ENCODE measurements at places on chromosomes 3 and 15. TPM values are rescaled to one million over a fixed set of nuclear protein-coding genes. Genes with fewer than 3 reads are reported as not detected.

The CPN2 gene
- polyA plus RNA-seq = not detected

The ALDH1A3 gene
- polyA plus RNA-seq = 218 TPM

The BAHD1 gene
- 6.9 TPM for polyA plus RNA-seq

The FBXW12 gene
- not detected for polyA plus RNA-seq

The HCLS1 gene
- polyA plus RNA-seq = 0.42 TPM

The CHRNA7 gene
- 0.93 TPM for polyA plus RNA-seq

The CX3CR1 gene
- 0.05 TPM for polyA plus RNA-seq

The RGMA gene
- 0.18 TPM for polyA plus RNA-seq

The DOCK3 gene
- polyA plus RNA-seq = 0.28 TPM

The RHCG gene
- 8.9 TPM for polyA plus RNA-seq

The CCDC54 gene
- not detected for polyA plus RNA-seq

The KBTBD13 gene
- not detected for polyA plus RNA-seq

The LMAN1L gene
- polyA plus RNA-seq = not detected

The CCR8 gene
- not detected for polyA plus RNA-seq

The ACAN gene
- not detected for polyA plus RNA-seq

GRCh38 chr15:86355361-86355760 is 275.7 kb downstream of the AGBL1 start:
- DNase-seq = no peak

DNA sequence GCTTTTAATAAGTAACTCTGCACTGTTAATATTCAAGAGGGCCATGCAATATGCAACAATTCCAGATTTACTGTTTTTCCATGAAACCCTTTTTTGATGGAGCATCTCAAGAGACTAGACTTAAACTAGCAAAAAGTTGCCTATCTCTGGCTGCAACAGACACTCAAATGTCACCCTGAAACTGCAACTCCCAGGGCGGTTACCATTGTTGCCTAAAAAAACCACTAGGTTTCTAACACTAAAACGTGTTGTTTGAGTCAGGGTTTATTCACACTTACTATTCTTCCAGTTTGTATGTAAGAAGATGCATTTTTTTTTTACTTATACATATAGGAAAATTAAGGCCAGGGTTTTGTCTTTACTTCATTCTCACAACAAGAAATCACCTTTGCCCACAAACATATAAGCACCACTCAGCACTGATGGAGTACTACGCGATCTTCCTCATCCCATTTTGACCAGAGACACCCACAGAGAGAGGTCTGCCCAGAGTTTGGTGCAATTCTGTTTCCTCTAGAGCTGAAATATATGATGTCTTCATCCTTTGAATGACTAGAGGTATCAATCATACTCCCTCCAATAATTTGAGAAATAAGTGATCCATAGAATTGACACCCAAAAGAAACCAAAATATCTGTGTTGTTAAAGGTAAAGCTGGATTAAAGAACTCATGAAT is 124.0 kb upstream of the SNTN start:
- no peak for DNase-seq

GRCh38 chr3:119582178-119582577 is 2.9 kb downstream of the ADPRH start:
- peak; percentile 7 for DNase-seq

- DNase-seq = no peak
Measured at GRCh38 chr3:139935866-139936817, 1.2 kb downstream of the CLSTN2 start.

GRCh38 chr3:108085810-108086350 is 5.0 kb downstream of the CD47 start:
- DNase-seq = no peak

GRCh38 chr15:53611145-53611920 is 148.1 kb downstream of the WDR72 start:
- DNase-seq = no peak

GRCh38 chr15:75843678-75844581 is 683 bp downstream of the UBE2Q2 start:
- no peak for DNase-seq

DNA sequence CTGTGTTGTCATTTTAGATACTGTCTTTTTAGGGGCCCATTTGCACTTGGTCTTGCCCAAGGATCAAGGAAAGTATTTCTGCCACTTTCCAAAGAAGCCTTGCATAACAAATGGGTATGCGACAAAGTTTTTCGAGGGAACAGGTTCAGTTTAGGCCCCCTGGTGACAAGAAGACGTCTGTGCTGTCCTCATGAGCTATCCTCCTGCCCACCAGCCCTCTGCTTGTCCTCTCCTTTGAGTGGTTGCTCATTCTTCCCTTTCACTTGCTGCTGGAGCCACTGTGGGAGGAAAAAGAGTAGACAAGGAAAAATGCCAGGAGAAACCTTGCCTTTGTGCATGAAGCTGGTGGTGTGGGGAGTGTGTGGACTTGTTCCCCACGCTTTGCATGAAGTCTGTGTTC is 171.9 kb downstream of the CACNA2D3 start:
- DNase-seq = no peak

GRCh38 chr3:119042162-119042561 is 7.5 kb upstream of the IGSF11 start:
- DNase-seq = no peak

DNA sequence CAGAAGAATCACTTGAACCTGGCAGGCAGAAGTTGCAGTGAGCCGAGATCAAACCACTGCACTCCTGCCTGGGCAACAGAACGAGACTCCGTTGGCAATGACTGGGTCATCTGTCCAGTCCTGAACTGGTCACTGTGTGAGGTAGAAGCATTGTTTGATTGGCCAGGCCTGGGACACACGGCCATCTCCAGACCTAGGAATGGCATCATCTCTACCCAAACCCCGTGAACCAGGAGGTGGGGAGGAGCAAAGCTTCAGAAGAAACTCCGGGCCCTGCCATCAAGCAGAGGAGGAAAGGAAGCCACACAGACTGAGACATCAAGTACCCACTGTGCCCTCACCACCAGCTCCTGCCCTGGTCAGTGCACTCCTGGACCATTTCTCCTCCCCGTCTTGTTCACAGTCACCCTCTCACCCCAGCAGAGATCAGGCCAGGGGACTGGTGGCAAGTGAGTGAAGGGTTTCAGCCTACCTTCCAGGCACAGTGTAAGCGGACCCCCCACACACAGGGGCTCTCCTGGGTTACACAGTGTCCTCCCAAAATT is 31.6 kb downstream of the GOLGA6L2 start:
- no peak for DNase-seq

DNA sequence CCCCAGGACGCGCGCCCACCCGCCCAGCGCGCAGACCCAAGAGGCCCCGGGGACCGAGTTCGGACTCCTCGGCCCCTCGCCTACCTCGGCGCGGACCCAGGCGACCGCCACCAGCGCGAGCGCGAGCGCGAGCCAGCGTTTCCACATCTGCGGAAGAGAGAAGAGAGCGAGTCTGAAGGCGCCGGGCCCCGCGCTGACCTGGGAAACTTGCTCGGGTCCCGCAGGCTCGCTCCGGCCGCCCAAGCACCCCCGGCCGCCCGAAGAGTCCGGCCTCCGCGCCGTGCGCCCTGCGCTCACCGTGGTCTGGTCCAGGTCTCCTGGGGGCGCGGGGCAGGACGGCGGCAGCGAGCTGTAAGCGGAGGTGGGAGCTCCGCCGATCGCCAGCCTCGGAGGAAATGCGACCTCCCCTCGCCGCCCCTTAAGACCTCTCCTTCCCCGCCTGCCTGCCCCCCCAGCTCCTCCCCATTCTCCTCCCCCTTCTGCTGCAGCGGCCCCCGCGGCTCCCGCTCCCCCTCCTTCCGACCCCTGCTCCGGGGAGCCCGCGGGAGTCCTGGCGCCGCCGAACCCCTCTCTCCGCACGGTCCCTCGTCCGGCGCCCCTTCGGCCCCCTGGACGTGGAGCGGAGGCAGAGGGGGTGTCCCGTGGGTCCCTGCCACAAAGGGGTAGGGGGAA is at the start of gene FSTL1:
Gene FSTL1, minus strand, starts transcription at position 393 of the 672 bp plus-strand sequence. Its CDS starts 246 bp downstream, at position 147.
- DNase-seq = no peak

GRCh38 chr15:44532689-44533088 is 4.3 kb upstream of the EIF3J start:
- DNase-seq = no peak

DNA sequence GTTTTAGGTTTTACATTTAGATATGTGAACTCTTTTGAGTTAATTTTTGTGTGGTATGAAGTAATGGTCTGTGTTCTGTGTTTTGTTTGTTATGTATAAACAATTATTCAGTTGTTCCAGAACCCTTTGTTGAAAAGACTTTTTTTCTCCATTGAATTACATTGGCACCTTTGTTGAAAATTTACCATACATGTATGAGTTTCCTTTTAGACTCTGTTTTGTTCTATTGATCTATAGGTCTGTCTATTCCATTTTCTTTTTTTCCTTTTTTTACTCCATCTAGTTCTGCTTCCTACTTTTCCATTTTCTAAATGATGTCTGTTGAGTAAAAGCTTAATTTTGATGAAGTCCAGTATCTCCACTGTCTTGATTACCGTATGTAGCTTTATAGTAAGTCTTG is 31.4 kb downstream of the ARIH2 start:
- no peak for DNase-seq

- DNase-seq = no peak
Measured at GRCh38 chr15:29131840-29132420, 137.7 kb downstream of the NSMCE3 start.

- no peak for DNase-seq
Measured at GRCh38 chr15:83380059-83380458, 67.1 kb upstream of the SH3GL3 start.

DNA sequence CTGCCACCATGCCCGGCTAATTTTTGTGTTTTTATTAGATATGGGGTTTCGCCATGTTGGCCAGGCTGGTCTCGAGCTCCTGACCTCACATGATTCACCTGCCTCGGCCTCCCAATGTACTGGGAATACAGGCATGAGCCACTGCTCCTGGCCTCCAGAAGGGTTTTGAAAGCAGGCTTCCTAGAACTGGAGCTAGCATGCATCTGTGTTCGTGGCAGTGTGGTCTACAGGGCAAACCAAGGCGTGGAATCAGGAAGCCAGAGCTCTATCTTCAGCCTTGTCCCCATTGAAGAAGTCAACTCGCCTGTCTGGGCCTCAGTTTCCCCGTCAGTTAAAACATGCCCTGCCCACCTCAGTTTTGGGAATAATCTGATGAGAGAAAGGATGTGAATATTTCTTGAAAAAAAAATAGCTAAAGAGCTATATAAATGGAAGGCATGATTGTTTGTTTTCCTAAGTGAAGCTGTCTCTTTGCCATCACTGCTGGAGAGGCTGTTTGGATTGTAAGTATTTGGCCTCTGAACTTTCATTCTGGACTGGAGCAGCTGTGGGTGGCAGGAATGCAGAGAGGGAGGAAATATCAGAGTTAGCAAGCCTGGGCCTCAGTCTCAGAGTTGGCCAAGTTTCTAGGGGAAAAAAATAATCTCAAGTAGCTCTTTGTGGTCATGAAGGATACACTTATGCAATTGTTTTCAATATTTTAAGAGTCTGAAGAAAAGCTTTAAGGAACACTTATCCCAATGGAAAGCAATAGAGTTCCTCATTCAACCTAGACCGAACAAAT is 36.5 kb upstream of the UACA start:
- DNase-seq = no peak

- no peak for DNase-seq
Measured at GRCh38 chr15:58171476-58172061, 33.4 kb downstream of the AQP9 start.

DNA sequence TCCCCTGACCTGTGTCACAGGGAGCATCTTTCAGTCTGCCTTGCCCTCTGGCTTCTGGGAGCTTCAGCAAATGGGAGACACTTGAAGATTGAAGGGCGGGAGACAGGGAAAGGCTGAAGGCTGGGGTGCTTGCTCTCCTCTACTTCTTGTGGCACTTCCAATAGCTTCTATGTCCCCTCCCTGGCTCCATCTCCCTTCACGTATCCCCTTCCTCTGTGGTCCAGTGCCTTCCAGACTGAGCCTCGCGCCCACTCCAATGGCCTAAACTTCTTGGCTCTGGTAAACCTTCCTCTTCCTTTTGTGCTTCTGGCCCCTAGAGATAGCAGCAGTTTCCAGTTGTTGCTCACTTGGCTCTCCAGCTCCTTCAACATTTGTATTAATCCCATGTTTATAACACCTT is 69.8 kb upstream of the TOPAZ1 start:
- no peak for DNase-seq

- no peak for DNase-seq
Measured at GRCh38 chr3:126750756-126751121, 46.7 kb downstream of the CHCHD6 start.

GRCh38 chr3:48650723-48651122 is 12.0 kb downstream of the CELSR3 start:
- DNase-seq = no peak

- DNase-seq = no peak
Measured at GRCh38 chr15:65084500-65085206, 8.1 kb downstream of the KBTBD13 start.

DNA sequence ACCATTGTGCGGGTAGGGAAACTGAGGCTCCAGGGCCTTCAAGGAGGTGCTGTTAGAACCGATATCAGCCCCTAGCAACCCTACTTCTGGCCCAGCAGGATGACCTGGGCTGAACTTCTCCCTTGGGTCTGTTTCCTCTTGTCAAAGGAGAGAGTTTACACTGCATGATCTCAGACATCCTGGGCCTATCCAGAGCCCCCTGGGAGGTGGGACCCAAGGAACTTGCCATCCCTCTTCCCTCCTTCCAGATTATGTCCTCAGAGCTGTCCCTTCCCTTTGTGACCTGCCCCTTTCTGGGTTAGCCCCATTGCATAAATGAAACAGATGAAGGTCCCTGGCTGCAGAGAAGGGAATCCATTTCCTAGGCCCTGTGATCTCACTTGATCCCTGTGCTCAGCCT is 12.3 kb upstream of the DNAH1 start:
- no peak for DNase-seq

All from keratinocyte (primary cell).